ENCODE measurements at places on chromosomes 5 and 9. TPM values are rescaled to one million over a fixed set of nuclear protein-coding genes. Genes with fewer than 3 reads are reported as not detected.

- no peak for DNase-seq
Measured at GRCh38 chr5:136979131-136979530, 520.0 kb downstream of the SPOCK1 start.

DNA sequence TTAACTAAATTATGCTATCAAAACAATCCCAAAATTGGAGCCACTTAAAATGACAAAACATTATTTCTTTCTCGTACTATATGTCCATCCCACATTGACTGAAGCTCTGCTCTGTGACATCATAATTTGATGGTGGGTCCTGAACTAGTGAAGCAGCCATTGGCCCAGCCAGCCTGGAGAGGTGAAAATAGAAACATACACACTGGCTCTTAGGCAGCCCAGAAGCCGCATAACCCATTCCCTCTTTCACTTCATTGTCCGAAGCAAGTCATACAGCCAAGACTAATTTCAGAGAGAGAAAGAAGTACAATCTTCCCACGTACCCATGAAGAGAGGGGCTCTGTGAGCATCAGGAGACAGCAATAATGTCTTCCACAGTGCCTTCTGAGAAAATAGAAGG, 342.5 kb downstream of the NFIB start:
- no peak for DNase-seq

GRCh38 chr9:109423877-109424276, 74.2 kb downstream of the PTPN3 start:
- DNase-seq, result no peak

DNA sequence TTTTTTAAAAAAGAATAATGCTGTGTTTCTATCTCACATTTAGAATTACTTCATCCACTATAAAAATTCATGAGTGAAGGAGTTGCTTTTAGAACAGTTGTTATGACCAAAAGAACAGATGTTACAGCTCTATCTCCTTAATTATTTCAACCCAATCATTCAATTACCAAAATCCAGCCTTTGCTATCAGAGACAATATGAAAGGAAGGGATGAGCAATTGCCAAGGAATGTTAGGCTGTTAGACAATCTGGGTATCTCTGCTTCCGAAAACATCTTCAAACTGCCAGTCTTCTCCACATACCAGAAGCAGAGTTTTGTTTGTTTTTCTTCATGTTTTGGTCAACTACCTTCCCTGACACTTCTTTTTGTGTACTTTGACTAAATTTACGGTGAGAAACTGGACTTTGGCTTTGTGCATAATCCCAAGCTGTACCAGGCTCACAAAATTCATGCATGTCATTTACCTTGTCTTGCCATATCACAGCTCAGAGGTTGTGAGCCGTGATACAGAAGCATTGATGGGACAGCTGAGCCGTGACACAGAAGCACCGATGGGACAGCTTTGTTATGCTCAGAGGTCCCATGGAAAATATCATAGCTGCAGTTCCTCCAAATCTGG, 405.5 kb downstream of the KIF4B start:
- DNase-seq, result no peak

- no peak for DNase-seq
Measured at GRCh38 chr5:17243287-17244063, 26.0 kb downstream of the BASP1 start.

DNA sequence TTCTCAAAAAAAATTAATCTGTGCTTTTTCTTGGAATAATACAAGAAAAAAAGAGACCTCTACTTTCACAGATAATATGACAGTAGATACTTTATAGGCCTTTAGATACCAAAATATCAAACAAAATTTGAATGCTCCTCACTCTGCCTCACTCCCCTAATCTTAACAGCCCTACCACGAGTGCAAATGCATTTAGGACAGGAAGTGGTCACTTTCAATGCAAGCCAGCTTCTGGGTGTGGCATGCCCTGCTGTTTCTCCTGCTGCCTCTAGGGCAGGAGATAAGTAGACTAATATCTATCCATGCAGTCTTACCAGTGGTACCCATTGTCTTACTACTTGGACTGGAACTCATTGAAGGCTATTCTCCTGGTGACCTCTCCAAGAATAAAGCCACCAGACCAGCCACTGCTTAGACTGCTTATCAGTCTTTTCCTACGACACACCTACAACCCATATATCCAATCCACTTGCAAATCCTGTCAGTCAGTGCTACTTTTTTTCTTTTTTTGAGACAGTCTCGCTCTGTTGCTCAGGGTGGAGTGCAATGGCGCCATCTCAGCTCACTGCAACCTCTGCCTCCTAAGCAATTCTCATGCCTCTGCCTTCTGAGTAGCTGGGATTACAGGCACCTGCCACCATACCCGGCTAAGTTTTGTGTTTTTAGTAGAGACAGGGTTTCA, 23.0 kb downstream of the FRRS1L start:
- DNase-seq, result no peak

DOCK2 gene
- 8.5 TPM for total RNA-seq

GABRA6 gene
- total RNA-seq, result not detected

PIP5K1B gene
- total RNA-seq, result 6.1 TPM

CBY3 gene
- 1.4 TPM for total RNA-seq

MOB3B gene
- 16.1 TPM for total RNA-seq
